ENCODE measurements at places on chromosomes 12 and 14.
A peak's percentile ranks its signal among the peaks of the same experiment; 100 is the strongest.

DNA sequence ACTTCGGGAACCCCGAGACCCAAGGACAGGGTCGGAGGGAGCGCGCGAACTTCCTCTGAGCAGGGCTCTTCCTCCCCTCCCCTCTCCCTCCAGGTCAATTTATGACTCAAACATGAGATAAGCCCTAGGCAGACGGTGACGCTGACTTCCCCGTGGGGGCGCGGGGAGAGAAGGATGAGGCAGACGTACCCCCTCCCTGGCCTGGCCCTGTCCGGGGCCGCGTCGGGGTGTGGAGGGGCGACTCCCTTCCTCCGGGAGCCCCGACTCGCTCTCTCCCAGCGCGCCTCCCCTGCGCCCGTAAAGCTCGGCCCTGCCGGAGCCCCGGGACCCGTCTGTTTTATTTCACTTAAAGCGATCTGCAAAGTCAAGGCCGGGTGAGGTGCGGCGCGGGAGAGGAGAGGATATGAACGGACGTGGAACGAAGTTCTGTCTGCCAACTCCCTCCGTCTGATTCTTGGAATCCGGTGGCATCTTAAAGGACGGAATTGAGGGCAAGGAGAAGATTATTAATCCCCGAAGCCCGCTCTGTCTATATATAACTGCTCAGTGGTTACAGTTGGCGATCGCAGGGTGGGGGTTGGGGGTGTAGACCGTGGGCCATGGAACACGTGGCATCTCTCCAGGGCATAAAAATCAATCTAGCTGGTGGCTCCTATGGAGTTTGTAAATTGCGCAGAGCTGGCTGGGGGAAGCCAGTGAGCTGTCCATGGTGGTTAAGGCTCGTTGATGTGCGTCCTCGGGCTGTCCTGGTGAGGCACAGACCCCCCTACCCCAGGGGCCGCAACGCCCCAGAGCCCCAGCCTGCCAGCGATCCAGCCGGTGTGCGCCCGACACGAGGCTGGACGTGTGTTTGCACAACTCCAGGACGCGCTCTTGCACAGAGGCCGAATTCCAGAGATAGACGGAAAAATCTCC is 2.9 kb upstream of the PTHLH start:
- peak; percentile 20 for DNase-seq

DNA sequence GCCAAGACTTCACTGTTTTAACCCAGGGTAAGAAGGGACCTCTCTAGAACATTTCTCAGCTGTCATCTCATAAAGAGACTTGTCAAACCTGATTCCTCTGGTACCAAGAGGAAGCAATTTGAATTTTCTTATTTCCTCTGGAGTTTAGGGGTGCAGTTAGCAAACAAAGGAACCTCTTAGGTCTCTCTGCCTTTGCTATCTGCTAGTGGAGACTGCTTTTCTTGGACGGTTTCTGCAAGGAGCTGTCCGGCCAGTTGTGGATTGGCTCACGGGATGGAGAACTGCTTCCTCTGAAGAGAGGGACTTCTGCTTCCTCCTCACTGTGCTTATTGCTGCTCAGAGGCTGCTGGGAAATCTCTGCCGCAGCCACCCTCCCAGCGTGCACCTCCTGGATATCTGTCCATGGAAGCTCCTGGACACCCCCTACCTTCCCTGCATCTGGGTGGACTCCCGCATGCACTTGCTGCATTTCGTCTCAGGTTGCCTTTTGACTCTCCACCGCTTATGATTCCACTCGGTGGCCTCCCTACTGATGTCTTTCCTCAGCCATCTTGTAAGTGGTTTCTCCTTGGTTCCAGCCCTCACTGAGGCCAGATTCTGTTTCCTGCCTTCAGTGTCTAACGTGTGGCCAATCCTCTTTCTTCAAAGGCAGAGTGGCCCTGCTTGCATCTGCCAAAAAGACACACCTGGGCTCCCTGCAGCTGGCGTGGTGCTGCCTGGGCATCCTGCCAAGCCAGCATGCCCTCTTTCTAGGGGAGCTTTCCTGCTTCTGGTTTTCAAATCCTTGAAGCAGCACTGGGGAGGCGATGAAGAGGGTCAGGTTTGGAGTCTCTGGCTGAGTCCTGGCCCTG is 187.3 kb downstream of the CHST11 start:
- no peak for DNase-seq

DNA sequence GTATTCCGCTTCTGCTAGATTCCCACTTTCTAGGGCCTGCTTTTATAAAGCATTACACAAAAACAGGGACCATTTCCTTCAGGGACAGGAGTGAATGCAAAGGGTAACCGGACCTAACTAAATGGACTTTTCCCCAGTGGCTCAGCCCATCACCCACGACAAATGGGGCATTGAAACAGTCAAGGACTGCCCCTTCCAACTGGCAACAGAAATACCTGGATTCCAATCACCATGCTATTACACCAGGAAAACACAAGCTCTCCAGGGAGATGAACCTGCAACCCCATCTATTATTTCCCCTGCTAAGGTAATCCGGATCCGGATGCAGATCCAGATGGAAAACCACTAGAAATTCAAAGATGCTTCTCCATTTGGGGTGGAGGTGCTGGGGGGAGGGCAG is 1.0 kb downstream of the MPHOSPH9 start:
- no peak for DNase-seq

- no peak for DNase-seq
Measured at GRCh38 chr14:103255555-103255954, 78.5 kb upstream of the EIF5 start.

DNA sequence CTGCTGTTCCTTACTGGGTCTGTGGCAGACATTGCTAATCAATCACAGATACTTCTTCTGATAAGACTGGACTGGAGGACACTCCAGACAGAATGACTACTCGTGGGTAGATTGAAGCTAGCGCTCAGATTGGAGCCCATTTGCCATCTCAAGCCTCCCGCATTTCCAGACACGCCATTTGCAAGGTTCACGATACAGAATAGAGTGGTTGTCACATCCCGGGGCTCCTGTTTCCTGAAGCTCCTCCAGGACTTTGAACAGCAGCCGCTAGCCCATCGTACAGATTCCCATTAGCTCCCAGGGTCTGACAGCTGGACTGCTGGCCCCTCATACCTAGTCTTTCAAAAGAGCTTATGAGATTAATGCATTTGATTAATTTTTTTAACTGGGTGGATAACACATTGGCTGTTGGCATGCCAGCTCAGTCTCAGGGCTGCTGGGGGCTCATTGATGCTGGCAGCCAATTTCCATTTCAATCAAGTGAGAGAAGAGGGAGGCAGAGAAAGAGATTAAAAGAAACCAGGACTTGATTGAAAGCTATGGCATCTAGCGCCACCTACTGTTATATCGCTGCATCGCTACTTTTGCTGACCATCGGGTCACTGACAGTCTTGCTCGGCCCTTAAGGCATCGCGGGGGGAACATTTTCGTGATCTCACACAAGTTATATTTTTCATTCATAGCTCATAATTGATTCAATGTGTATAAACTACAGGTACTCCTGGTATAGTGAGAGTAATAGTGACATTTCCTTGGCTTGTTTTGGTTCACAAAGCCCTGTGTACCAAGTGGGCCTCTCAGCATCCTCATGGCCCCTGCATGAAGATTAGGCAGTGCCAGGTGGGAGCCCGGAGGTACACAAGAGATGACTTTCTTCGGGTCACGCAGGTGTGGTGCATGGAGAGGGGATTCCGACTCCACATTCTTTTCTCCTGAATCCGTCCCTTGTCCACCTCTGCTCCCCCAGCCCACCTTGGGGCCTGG is 78.6 kb downstream of the CCDC60 start:
- peak; percentile 83 for DNase-seq

DNA sequence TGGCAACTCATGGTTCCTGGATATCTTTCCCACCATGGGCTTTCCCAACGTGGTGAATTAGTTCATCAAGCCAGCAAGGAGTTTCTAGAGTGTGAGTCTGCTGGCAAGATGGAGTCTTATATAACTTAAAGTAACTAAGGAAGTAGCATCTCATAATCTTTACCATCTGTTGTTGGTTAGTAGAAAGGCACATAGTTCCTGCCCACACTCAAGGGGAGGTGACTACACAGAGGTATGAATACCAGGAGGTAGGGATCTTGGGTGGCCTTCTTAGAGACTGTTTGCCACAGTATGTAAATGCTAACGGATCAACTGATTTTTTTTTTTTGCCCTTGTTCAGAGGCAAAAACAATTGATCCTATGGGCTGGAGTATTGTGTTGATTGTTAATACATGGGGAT is 446.9 kb downstream of the ATP23 start:
- no peak for DNase-seq

DNA sequence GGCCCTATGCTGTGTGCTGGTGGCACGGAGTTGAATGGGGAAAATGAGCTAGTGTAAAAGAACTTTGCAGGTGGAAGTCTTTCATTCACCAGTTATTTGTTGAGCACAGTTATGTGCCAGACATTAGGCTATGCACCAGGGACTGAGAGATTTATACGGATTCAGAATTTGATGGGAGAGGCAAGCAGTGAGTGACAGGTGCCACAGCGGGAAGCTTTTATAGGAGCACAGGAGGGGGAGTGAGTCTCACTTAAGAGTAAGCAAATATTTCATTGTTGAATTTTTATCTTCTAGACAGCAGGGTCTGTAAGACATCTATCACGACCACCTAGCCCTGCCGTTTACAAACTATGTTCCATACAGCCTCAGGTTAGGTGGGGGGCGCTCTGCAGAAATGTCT is 320.6 kb downstream of the SNAPC1 start:
- DNase-seq = no peak

DNA sequence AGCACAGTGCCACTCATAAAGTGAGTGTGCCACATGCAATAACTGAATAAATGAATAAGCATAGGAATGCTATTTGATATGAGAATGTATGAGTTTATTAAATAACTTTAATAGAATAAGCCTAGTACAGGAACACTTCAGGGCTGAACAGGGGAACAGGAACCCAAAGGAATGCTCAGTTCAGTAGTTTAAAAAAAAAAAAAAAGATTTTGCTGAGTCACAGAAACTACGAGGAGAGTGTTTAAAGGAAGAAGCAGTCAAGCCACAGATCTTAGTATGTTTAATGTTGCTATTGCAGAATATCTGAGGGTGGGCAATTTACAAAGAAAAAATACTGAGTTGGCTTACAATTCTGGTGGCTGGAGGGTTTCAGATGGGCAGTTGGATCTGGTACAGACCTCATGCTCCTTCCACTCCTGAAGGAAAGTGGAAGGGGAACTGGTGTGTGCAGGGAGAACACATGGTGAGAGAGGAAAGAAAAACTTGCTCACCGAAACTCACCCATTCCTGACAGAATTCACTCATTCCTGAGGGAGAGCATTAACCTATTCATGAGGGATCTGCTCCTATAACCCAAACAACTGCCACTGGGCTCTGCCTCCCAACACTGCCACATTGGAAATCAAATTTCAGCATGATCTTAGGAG is 880.3 kb upstream of the MGAT4C start:
- no peak for DNase-seq

- no peak for DNase-seq
Measured at GRCh38 chr14:103536693-103537092, 7.7 kb downstream of the TRMT61A start.

DNA sequence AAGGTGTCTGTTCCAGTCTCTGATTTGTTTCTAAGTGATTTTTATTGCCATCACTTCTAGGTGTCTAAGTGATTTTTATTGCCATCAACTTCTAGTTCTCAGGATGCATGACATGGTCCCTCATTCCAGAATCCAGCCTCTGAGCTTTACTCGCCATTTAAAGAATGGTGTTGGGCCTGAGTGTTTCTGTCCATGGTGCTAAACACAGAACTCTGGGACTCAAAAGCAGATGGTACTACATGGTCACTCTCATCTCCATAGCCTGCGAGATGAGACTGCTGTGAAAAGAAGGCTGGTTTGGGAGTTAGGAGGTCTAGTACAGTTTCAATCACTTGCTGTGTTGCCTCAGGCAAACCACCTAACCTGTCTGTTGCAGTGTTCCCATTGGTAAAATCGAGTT is 276.6 kb downstream of the NRXN3 start:
- DNase-seq = no peak

GRCh38 chr12:105040476-105040875 is 43.8 kb downstream of the ALDH1L2 start:
- no peak for DNase-seq

GRCh38 chr12:15629761-15630160 is 159.4 kb downstream of the EPS8 start:
- no peak for DNase-seq

DNA sequence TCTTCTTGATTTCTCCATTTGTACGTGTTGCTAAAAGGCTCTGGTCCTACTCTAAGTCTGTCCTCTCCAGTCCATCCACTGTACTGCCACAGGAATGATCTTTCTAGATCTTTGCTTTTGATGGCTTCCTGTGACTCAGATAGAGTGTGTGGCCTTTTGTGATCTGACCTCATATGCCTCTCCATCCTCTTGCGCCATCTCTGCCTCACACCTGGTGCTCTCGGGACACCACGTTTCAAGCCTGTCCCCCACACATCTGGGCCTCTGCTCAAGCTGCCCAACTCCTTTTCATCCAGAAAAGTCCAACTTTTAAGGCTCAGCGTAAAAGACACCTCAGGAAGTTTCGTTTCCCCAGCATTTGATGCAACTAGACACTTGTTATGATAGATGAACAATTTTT is 39.0 kb downstream of the DCAF4 start:
- no peak for DNase-seq

GRCh38 chr12:63124778-63125177 is 26.2 kb downstream of the AVPR1A start:
- DNase-seq = no peak

- no peak for DNase-seq
Measured at GRCh38 chr14:58309086-58309485, 10.7 kb downstream of the ARID4A start.

GRCh38 chr12:49527361-49528130 is 11.3 kb upstream of the KCNH3 start:
- no peak for DNase-seq

GRCh38 chr12:115528466-115528865 is 749.0 kb downstream of the MED13L start:
- DNase-seq = no peak

DNA sequence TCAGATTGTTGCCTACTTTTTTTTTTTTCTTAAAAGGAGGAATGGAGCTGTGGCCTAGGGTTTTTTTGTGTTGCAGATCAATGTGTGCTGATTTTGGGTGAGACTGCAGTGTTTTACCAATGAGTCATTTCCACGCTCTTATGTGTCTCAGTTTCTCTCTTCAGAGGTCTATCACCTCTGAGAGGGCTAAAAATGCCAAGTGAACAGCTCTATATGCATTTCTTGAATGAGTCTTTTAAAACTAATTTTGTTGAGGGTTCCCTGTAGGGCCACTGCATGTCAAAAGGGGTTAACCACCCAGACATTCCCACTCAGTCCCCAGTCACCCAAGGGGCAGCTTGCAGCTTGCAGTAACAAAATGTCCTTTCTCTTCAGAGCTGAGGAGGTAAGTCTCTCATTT is 24.3 kb upstream of the GLIPR1L2 start:
- no peak for DNase-seq

- no peak for DNase-seq
Measured at GRCh38 chr12:111337371-111337770, 31.5 kb downstream of the PHETA1 start.

GRCh38 chr14:88248606-88249005 is 74.5 kb downstream of the KCNK10 start:
- DNase-seq = no peak

DNA sequence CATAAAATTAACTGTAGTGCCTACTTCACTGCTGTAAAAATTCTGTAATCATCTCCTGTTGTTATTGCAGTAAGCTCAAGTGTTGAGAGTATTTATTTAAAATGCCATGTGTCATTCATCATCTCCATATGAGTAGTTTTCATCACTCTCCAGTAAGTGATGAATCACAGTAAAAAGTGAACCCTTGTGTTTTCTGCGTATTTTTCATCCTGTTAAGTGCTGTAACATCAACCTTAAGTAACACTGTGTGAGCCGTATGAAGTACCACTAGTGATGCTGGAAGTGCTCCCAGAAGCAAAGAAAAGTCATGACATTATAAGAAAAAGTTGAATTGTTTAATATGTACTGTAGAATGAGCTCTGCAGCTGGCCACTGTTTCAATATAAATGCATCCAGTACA is 55.4 kb downstream of the SLCO1B3 start:
- no peak for DNase-seq

Data from neural crest cell (in vitro differentiated cells).